ENCODE measurements at places on chromosomes 13 and 19. TPM values are rescaled to one million over a fixed set of nuclear protein-coding genes. Genes with fewer than 3 reads are reported as not detected.

DNA sequence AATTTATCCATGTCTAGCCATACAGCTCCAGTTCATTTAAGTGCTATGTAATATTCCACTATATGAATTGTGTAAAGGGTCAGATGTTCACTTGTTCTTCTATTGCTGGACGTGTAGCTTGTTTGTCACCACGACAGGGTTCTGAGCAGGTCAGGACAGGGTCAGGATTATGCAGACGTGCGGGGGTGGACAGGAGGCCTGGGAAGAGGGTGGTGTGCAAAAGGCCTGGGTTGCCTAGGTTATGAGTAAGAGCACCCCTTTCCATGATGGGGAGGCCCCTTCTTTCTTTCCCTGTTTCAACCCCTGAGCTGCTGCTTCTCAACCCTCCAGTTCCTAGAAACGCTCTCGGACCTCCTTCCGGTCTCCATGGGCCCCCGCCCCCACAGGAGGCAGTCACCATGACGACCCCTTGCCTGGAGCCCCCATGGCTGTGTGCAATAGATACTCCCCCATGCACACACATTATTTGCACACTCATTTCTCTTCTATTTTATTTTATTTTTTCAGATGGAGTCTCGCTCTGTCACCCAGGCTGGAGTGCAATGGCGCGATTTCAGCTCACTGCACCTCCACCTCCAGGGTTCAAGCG is 2.0 kb downstream of the EXOC3L2 start:
- DNase-seq: no peak

The FFAR1 gene
- total RNA-seq: not detected

The GRIN3B gene
- total RNA-seq: 1.1 TPM

DNA sequence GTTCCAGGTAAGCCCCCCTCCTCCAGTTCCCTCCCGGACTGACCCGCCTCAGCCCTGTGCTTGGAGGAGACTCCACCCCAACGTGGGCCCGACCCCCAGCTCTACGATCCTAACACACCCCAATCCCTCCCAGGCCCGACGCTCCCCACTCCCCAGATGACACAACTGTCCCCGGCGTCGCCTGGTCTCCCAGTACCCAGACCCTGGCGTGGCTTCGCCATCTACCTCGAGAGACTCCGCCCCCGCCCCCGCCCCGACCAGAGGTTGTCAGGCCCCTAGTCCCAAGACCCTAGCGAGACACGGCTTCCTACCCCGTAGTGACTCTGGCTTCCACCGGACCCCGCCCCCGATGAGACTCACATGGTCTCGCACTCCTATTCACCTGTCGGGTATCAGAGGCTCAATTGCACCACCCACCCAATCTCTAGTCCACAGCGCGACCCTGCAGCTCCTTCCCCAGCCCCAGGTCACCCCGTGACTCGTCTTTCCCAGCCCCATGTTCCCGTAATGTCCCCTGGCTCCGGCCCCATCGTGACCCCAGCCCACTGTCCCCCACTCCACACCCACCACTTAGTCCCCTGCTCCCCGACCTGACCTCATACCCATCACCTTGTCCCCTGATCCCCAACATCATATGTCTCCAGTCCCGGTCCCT is 2.9 kb downstream of the CD37 start:
- DNase-seq: no peak

The SIGLEC7 gene
- total RNA-seq: not detected

GRCh38 chr13:53136554-53137215 is 108.1 kb downstream of the OLFM4 start:
- no peak for DNase-seq
